Parietal lobe (tissue), 2 donors: ENCODE measurements at places on chromosomes 3 and 15. TPM values are rescaled to one million over a fixed set of nuclear protein-coding genes. Genes with fewer than 3 reads are reported as not detected.

NRROS gene
- total RNA-seq: 1.6 TPM

GOLGA8G gene
- not detected for total RNA-seq

GRIP2 gene
- 22.5 TPM for total RNA-seq

RAB8B gene
- 79.8 TPM for total RNA-seq

ZNF774 gene
- 11.6 TPM for total RNA-seq

SLC12A1 gene
- 2.2 TPM for total RNA-seq
